ENCODE measurements at places on chromosomes 7 and 10.

DNA sequence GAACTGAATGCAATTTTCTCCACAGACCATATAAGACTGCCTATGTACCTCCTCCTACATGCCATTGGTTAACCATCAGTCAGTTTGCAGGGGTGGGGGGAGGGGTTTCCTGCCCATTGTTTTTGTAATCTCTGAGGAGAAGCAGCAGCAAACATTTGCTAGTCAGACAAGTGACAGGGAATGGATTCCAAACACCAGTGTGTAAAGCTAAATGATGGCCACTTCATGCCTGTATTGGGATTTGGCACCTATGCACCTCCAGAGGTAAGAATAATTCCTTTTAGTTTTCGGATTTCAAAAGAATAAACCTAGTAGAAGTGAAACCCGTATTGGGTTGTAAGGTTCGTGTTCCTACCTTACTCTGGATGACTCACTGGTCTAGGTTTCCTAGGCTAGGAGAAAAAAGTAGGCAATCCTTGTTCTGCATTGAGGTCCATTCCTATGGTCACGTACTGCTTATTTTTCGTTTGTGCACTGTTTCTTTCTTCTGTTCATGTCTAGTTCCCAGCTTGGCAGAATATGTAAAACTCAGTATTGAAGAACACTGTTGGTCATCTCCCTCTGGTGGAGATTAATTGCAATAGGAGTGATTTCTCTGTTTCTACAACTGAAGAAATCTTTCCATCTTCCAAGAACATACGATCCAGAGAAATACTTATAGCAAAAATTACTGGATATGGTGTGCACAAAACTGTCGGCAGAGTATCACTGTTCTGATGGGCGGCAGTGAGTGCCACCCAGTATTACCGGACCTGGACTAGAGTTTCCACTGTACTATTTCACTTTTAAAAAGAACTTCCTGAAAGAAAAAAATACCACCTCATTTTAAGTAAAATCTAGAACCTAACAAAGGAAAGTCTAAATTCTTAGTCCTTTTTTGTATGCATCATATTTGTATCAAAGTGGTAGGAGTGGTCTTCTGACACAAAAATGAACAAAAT lies at the start of gene AKR1C3:
TSS of gene AKR1C3 (plus strand) at position 150 of the 941 bp plus-strand sequence. CDS start at position 181, 31 bp downstream.
- DNase-seq, result peak; percentile 30

DNA sequence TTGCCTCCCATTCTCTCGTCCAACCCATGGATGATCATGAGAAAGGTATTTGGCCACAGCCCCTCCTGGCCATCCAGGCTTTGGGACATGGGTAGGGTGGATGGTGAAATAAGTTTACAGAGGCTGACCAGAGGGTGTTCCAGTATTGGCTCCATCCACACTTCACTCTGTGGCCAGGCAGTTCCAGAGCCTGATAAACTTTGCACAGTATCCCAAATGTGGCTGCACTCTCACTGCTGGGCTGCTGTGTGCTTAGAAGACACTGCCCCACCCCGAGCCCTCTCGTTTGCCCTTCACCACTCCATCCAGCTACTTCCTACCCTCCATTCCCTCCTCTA lies 72.0 kb upstream of the ZMIZ1 start:
- DNase-seq, result no peak

- peak; percentile 84 for DNase-seq
Measured at GRCh38 chr10:49359349-49360270, 36.3 kb downstream of the DRGX start.

GRCh38 chr10:3866332-3866731 lies 81.3 kb upstream of the KLF6 start:
- DNase-seq, result no peak

All from eye (tissue), 1 donor.